ENCODE measurements at places on chromosomes 4 and X.

DNA sequence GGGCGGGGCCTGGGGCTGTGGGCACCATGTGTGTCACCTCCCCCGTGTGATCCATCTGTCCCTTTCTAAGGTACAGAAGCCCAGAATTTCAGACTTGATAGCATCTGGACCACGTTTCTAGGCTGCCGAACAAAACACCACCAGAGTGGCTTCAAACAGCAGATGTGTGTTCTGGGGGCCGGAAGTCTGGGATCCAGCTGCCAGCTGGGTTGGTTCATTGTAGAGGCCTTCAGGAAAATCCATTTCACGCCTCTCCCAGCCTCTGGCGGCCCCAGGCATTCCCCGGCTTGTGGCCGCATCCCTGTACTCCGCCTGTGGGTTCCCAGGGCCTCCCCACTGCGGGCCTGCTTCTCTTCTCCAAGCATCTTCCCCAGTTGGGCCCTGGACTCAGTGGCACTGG lies 39.6 kb upstream of the GPR78 start:
- no peak for DNase-seq

DNA sequence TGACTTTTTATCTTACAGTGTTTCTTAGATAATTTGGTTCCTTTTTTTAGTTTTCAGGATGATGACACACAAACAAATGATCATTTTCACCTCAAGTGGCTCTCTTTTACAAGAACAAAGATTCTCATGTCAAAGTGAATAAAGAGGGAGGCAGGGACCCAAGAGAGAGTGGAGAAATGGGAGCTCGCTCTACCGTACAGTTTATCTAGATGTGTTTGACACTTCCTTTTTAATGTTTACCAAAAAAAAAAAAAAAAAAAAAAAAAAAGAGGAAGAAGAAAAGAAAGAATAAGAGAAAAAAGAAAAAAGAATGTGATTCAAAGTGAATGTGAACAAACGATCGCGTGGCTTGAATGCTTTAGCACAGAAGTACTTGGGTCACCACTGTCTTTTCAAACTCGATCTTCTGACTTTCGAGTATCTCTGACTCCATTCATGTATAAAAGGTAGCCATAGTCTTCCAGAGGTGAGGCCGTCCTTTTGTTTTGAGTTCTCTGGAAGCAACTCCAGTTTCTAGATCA lies 75.6 kb upstream of the GRXCR1 start:
- DNase-seq, result no peak

DNA sequence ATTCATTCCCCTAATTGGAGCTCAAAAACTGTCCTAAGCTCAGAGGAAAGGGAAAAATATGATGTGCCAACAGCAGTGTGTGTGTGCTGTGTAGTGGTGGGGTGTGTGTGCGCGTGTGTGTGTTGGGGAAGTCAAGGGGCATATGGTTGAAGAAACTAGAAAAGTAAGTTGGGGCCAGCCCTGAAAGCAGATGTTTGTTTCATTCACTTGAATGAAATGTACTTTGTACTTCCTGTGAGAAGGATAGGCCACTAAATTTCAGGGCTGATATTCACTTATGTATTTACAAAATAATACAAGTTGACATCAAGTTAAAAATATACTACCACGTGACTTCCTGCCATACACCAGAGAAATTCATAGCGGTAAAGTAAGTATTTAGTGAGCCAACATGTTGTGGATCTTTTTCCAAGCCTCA lies 151.3 kb upstream of the JADE1 start:
- DNase-seq, result no peak

DNA sequence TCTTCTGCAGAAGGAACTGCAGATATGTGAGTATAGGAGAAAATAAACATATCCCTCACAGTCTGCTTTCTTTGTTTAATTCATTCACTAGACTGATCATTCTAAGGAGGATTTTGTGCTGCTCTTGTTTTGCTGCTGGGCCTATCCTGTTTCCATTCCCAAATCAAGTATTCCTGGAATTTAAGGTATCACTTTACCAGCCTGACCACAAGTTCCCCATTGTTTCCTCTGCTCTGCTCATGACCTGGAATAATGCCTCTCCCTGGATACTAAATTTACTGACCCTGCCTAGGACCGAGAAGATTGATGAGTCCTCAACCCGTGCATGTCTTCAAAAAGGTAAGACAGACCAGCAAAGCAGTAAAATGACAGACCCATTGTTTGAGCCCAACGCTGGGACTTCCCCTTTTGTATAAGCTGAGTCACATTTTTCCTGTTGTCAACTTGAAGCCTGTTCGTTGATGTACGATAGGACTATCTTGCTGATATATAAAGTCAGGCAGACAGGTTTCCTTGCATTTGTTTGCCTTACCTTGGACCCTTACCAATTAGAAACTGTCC lies 85.5 kb upstream of the TET2 start:
- peak; percentile 9 for DNase-seq

DNA sequence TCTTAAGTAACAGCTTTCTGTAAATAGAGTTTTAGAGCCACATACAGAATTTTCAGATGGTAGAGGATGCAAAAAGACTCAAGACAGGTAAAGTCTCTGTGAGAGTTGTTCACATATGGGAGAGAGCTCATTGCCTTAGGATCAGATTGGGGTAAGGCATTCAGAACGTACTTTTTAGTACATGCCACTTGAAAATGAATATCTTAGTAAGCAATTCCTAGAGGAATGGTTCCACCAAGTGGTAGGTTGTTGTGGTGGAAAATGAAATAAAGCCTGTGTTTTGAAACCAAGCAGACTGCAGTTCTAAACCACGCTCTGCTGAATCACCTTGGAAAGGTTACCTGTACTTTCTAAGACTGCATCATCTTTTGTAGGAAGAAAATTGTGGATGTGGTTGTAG lies 547.0 kb upstream of the LCORL start:
- no peak for DNase-seq

DNA sequence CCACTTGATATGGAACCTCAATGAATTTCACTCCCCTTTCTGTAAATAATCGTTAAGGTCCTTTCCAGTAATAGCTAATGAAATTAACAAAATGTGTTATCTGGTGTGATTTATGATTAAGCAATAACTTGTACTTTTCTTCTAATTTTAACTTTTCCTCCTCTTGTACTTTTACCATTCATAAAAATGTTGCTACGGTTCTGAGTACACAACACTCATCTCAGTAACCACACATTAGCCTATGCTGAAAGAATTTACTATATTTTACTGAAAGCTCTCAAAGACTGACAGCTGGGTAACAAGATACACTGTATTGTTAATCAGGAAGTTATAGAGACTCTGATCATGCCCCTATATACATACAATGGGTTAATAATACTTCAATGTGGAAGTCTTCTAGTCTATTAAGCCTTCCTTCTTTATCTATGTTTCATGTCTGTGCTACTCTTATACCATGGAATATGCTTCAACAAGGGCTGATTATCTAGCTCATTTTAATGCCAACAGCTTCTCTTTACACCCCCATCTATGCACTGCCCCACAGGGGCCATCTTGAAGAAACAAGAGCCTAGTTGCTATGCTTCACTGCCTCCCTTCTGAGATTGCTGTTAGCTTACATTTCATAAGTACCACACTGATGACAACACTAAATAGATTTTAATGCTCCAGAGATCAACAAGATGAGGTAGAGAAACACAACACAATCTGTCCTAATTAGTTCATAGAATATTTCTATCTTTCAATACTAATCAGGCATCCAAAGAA lies 39.1 kb downstream of the LAMP2 start:
- no peak for DNase-seq

- no peak for DNase-seq
Measured at GRCh38 chr4:122602277-122603142, 18.4 kb downstream of the IL21 start.

Measured in stimulated activated CD8-positive, alpha-beta memory T cell treated with anti-CD3 and anti-CD28 coated beads, Interleukin-7, amount 100 ng/mL, for 4 hours (primary cell).